ENCODE measurements at places on chromosomes 12 and 14. TPM values are rescaled to one million over a fixed set of nuclear protein-coding genes. Genes with fewer than 3 reads are reported as not detected.

- DNase-seq: no peak
Observed at GRCh38 chr14:61229475-61229888, 51.7 kb downstream of the TMEM30B start.

GRCh38 chr12:93050026-93050747, 121.1 kb upstream of the EEA1 start:
- no peak for DNase-seq

DNA sequence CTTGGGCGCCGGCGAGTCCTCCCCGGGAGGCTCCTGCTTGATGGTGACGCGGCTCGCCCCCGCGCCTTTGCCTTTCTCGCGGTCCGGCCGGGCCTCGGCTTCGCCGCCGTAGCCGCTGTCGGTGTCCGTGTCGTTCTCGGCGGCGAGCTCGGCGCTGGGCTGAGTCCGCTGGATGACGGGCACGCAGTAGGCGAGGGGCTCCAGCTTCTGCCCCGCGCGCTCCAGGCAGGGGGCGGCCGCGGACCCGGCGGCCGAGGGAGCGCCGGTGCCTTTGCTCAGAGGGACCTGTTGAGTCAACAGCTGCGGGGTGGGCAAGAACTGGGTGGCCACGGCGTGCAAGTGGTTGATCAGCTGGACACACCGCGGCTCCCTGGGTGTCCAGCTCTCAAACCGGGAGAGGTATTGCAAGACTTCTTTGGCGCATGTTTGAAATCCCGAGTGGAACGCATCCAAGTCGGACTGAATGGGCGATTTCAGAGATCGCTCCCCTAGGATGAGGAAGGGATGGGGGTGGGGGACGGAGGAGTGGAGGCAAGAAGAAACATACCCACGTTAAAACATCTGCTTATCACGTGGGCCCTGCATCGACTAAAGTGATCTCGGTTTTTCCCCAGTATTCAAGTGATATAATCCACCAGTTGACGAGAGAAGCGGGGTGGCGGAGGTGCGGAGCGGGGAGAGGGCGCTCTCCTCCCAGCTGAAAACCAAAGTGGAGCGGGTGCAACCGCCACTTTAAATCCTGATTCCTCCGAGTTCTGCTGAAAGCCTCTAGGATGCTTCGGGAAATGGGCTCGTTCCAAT, 2.0 kb downstream of the BHLHE41 start:
- peak; percentile 55 for DNase-seq

DNA sequence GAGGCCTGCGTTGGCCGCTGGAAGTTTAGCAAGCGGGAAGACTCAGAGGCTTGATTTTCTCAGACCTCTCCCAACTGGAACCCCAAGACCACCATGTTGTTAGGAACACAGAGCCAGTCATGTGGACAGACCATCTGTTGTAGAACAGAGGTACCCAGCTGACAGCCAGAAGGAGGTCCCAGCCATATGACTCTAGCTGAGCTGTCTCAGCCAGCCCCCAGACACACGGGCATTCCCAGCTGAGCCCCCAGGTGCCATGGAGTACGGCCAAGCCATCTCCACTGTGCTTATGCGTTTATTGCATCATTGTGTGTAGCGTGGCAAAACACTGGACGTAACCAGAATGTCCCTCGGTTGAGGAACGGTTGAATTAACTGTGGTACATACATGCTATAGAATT, 421.9 kb downstream of the TMEM132D start:
- DNase-seq: no peak

DNA sequence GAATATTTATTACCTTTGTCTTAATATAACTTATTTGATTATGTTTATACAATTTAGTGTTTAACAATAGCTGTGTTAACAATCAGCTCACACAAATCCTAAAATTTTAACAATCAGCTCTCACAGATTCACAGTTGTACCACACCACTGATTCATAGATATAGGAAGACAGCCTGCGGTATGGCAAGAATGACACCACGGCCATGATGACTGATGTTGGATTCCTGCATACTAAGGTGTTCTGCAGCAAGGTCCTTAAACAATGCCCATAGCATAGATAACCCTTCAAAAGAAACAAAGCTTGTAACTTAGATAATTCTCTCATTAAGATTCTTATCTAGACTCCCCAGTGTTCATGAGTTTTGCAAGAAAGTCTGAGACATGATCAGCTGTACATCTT, 3.9 kb upstream of the PYROXD1 start:
- DNase-seq: no peak

GRCh38 chr12:83265808-83266207, 579.1 kb downstream of the TMTC2 start:
- no peak for DNase-seq

DNA sequence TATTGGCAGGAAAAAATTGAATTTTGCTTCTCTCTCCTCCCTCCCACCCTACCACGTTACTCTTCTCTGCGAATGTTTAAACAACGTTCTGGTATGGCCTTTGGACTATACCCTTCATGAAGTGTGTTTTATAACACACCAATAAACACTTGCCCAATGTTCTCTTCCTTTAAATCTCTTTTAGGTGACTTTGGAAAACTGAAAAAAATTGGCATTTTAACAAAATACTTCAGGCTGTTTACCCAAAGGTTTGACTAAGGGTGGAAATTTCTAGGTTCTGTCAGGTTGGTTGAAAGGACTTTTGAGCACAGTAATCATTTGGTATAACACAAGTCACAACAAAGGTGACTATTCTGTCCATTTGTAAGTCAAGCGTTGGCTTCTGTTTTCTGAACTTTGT, 446.8 kb downstream of the AEBP2 start:
- DNase-seq: no peak

- DNase-seq: no peak
Observed at GRCh38 chr14:105912641-105913180, 386.3 kb downstream of the TMEM121 start.

- no peak for DNase-seq
Observed at GRCh38 chr12:14554281-14555007, 13.2 kb downstream of the PLBD1 start.

GRCh38 chr14:61025251-61026223, 44.5 kb downstream of the SLC38A6 start:
- no peak for DNase-seq

DNA sequence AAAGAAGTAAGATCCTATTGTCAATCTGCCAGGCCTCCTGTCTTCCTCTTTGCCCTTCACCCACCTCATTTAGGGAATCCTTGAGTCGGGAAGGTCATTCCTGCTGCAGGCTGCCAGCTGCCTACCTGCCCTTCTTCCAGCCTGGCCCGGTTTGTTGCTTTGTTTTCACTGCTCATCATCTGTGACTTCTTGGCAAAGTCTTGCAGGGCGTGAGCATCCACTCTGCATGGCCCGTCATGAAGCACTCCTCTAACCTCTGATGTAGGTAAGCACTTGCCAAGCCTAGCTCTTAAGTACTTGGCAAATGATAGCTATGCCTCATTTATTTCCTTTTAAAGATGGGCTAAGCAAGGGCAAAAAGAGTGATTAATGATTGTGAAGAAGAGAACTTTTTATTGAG, 192.8 kb downstream of the NRXN3 start:
- DNase-seq: no peak

DNA sequence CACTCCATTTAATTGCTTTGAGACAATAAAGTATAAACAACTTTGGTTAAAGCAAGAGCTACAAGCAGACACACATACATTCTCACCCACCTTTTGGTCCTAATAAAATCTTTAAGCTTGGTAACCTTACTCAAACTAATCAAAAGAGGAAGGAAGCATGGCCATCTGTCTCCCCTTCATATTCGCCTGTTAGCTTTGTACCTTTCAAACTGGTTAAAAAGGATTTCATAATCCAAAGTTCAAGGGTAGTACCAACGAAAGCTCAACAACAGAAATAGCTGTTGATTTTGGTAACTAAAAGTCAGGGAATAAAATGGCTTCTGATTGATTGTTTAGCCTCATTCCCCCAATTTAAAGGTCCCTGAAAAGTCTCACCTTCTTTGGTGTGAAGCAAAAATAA, 456.9 kb downstream of the BCAT1 start:
- DNase-seq: no peak

- no peak for DNase-seq
Observed at GRCh38 chr14:93044556-93044955, 71.2 kb downstream of the ITPK1 start.

DNA sequence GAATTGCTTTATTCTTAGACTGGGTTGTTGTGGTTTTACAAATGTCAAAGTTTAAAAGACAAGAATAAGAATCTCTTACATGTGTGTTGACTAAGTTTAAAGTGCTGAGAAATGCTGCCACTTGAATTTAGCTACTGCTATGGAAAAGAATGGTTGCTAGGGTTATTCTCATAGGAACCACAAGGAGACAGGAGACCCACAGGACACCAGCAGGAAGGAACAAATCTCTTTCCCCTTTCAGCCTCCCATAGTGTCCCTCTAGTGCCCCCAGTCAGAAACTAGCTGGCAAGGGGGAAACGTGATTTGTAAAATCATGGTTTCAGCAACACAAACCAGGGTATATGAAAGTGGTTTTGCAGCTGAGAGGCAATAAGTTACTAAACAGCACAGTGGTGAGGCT, 102.7 kb downstream of the ST8SIA1 start:
- no peak for DNase-seq

RPL10L gene
- not detected for total RNA-seq

KRT85 gene
- total RNA-seq: not detected

NAV3 gene
- total RNA-seq: not detected

PRPH gene
- not detected for total RNA-seq
